ENCODE measurements at places on chromosomes 4 and X. TPM values are rescaled to one million over a fixed set of nuclear protein-coding genes. Genes with fewer than 3 reads are reported as not detected.

ZMAT1 gene
- total RNA-seq, result 2.0 TPM

PCDH10 gene
- total RNA-seq, result 12.5 TPM

DNA sequence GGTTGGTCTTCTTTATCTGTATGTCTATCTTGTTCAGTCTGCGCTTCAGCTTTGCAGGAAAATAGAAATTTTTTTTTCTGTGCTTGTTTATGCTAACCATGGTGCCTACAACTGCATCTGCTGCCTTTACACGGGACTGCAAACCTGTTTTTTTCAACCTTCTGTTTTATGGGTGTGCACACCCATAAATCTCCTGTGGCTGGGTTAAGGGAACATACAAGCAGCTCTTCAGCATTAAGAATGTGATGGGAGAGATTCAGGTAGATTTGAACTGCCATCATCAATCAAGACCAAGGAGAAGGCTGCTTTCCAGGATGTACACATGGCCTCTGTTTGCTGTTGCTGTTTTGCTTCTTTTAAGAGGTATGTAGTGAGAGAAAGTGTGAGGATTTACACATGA, 502.9 kb downstream of the ANKRD50 start:
- no peaks in the 10 kb centered on the region for H3K36me3 ChIP-seq
- peaks cover 4% of the 10 kb centered on the region for H3K4me1 ChIP-seq
- DNase-seq, result no peak
- H3K27me3 ChIP-seq, result no peaks in the 10 kb centered on the region
- H3K27ac ChIP-seq, result no peak overlapping the region

DNA sequence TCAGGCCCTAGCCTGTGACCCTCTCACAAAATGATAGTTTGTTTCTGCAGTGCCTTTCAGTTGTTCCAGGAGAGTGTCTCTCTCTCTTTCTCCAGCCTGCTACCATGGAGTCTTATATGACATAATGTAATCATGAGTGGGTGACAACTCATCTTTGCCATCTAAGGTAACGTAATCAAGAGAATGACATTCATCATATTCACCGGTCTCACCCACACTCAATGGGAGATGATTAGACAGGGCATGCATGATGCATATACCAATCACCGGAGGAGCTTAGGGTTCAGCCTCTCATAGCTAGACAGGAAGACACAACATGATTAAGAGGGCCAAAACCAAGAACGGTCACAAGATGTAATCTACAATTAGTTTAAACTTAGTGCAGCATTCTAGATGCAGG, 97.1 kb upstream of the FAM9B start:
- H3K36me3 ChIP-seq, result no peaks in the 10 kb centered on the region
- H3K27ac ChIP-seq, result no peak overlapping the region

DNA sequence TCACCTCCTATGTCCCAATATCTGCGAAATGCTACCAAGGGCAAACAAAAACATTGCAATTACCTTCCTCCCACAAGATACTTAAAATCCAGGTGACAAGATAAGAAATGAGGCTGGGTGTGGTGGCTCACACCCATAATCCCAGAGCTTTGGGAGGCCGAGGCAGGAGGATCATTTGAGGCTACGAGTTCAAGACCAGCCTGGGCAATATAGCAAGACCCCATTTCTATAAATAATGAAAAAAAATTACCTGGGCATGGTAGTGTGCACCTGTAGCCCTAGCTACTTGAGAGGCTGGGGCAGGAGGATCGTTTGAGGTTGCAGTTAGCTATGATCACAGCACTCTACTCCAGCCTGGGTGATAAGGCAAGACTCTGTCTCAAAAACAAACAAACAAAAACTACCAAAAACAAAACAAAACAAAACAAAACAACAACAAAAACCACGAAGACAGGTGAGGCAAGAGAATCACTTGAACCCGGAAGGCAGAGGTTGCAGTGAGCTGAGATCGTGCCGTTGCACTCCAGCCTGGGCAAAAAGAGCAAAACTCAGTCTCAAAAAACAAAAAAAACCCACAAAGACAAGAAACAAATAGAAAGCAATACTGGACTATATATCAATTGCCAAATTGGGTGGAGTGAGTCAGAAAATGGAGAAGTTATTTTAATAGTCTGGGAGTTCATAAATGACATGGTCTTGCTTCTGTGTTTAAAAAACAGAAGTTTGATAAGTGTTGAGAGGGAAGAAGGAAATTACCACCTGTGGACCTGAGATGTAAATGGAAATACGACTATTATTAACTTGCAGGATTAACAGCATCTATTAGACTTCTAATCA, 176.5 kb downstream of the FBXW7 start:
- no peak overlapping the region for H3K27ac ChIP-seq
- H3K4me3 ChIP-seq, result no peak overlapping the region
- DNase-seq, result no peak

DNA sequence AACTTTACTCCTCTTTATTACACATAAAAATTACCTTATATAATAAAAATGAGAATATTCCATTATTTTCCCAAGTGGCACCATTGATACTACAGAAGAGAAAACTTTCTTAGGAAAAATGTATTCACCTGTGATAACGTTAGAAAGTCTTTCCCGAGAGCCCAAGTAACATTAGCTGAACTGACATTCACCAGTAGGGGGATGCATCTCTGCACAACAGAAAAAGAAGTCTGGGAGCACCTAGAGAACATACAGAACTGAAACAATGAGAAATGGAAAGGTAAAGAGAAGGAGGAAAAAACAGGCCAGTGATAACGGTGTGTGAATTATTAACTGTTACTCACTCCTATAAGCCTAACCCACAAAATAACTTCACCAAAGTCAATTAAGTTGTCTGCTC, 423.3 kb downstream of the CENPC start:
- no peaks in the 10 kb centered on the region for H3K27me3 ChIP-seq
- H3K4me1 ChIP-seq, result no peaks in the 10 kb centered on the region
- no peak for DNase-seq
- no peak overlapping the region for H3K27ac ChIP-seq
